ENCODE measurements at places on chromosomes 7 and 10.

GRCh38 chr10:76311752-76312636 is 880.6 kb downstream of the LRMDA start:
- no peak for DNase-seq

DNA sequence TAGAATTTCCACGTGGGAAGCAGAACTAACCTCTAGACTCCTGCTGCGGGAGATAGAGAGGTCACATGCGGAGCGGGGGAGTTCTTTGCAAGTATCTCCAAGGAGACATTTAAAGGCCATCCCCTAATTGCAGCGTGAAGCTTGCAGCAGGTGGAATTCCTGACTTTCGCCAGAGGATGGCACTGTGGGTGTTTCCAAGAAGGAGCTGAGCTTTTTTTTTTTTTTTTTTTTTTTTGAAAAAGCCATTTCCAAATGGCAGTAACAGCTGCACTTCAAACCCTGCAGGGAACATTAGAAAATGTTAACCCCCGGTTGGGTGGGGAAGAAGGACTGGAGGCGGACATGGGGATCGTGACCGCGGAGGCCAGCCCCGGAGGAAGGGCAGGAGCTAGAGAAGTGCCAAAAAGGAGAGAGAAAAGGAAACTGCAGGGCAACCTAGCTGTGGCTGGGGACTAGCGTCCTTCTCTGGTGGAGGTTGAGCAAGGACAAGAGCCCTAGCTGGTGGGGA is 487.7 kb downstream of the TYW1 start:
- peak; percentile 42 for DNase-seq

- DNase-seq: no peak
These were observed 113.2 kb downstream of the MICALL2 start for GRCh38 chr7:1345796-1346755.

- no peak for DNase-seq
These were observed 452 bp downstream of the SEMA3C start for GRCh38 chr7:80918399-80918798.

GRCh38 chr10:132532749-132533560 is 4.6 kb upstream of the INPP5A start:
- DNase-seq: no peak

DNA sequence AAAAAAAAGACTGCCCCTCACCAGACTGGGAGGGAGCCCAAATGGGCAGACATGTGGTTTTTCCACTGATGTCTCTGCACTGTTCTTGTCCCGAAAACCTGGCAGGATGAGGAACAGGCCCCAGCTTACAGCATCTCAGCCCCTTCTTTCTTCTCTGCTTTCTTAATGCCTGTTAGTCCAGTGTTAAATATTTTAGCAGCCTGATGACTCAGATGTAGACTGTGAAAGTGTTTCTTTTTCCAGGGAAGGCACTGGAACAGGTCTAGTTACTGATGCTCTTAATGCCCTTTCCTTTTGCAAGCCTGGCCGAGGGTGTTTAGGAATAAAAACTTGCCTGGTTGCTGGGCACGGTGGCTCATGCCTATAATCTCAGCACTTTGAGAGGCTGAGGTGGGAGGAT is 107.7 kb downstream of the TACC2 start:
- DNase-seq: no peak

GRCh38 chr10:49662169-49662830 is 17.2 kb upstream of the C10orf53 start:
- no peak for DNase-seq

DNA sequence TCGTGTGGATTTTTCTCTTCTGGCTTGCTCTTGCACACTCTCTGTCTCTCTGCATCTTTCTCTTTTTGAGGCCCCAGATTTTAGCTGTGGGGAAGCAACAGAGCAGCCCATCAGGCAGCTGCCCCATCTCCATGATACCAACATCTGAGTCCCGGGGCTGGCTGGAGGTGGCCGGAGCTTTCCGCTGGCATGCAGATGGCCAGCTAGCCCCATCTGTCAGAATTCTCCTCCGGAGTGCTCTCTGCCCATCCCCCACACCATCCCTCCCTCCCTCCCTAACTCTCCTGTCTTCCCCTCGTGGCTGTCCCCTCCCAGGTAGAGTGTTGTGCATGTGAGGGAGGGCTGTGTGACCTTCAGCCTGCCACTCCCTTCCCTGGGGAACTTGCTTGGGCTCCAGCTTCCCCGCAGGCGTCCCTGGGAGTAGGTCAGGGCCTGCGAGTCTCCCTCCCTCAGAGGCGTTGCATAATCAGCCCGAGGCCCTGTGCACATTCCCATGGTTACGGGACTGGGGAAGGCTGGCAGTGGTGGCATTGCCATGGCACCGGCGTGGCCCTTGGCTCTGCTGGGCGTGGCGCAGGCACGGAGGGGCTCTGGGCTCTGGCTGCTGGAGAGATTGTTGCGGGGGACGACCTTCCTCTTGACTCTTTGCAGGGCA is 24.7 kb downstream of the GHRHR start:
- peak; percentile 73 for DNase-seq

- no peak for DNase-seq
These were observed 17.6 kb downstream of the MINDY3 start for GRCh38 chr10:15842556-15843169.

GRCh38 chr7:56026538-56026937 is 24.7 kb downstream of the PSPH start:
- no peak for DNase-seq

- no peak for DNase-seq
These were observed 13.0 kb downstream of the AKAP9 start for GRCh38 chr7:91953618-91954017.

- DNase-seq: no peak
These were observed 167.5 kb downstream of the ARHGAP12 start for GRCh38 chr10:31761156-31761555.

DNA sequence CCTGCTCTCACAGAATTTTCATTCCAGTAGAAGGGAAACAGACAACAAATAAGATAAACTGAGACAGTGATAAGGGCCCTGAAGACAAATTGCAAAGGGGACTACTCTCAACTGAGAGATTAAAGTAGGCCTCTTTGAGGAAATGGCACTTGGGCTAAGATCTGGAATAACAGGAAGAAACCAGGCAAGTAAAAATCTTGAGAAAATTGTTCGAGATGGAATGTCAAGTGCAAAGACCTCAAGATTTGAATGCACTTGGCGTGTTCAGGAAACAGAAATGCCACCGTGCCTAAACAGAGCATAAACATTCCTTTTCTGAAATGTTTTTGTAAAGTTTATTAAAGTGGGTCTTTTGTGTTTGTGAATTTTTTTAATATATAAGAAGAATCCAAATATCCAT is 10.7 kb downstream of the ARMH3 start:
- DNase-seq: no peak

GRCh38 chr10:129704786-129705525 is 237.9 kb downstream of the MGMT start:
- no peak for DNase-seq

GRCh38 chr7:26417911-26418413 is 126.3 kb downstream of the SNX10 start:
- DNase-seq: no peak

DNA sequence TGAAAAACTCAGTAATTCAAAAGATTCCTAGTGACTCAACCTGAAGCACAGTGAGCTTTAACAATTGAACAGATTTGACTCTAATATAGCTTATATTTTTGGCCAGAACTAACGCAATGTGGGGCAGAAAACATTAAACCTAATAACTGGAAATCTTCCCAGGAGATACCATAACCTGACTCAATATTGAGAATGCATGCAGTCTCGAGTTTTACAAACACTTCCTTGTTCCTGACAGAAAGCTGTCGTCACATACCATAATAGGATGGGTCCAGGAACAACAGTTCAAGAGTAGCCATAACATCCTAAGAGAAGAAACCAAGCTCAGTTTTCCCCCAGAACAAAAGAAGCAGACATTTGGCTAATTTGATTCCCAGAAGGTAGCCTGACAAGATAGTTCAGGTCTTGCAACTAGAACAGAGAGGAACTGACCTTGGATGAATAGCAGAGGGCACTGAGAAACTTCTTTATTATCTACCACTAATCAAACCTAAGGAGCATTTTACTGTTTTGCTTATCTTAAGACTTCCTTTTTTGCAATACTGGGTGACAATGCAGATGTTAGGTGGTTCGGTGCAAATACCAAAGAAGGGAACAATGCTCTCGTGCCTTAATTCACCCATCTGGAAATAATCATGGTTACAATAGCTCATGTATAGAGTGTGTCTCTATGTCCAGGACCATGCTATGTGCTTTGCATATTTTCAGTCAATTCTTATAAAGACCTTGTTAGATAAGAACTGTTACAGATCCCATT is 38.6 kb upstream of the ACSL5 start:
- no peak for DNase-seq

GRCh38 chr7:30348083-30348560 is 63.7 kb downstream of the ZNRF2 start:
- DNase-seq: no peak

- DNase-seq: peak; percentile 35
These were observed 63.9 kb downstream of the FOXL3 start for GRCh38 chr7:353746-354325.

GRCh38 chr10:86538547-86538946 is 17.0 kb upstream of the WAPL start:
- no peak for DNase-seq

DNA sequence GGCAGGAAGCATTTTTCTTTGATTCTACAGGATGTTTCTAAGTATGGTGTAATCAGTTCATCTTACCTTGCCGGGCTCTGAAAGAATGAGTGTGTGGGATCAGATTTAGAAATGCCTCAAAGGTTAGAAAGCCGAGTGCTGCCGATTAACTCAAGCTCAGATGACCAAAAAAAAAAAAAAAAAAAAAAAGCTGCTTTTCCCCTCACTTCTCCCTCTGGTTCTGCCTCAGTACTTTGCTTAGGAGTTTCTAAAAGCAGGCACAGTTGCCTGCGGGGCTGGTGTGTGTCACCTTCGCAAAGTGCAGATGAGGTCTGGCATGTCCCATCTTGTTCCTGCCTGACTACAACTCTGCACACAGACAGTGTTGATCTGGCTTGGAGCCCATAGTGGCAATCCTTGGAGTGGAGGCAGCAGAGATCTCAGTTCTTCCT is 47.0 kb downstream of the KIAA1217 start:
- DNase-seq: no peak

DNA sequence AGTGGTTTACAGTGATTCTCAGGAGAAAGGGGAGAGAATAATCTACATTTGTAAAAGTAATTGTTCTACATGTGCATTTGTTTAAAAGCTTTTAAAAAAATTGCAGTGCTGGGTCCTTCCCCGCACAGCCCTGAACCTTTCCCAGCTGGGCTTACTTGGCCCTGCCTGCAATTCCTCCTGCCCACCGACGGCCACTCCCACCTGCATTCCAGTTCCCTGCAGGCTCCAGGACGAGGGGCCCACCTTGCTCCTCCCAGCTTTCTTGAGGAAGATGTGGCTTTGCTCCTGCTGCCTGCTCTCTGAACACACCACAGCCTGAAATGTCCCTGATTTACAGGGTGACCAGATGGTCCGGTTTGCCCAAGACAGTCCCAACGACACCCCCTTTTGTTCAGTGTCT is 222.7 kb downstream of the PRPF18 start:
- no peak for DNase-seq

DNA sequence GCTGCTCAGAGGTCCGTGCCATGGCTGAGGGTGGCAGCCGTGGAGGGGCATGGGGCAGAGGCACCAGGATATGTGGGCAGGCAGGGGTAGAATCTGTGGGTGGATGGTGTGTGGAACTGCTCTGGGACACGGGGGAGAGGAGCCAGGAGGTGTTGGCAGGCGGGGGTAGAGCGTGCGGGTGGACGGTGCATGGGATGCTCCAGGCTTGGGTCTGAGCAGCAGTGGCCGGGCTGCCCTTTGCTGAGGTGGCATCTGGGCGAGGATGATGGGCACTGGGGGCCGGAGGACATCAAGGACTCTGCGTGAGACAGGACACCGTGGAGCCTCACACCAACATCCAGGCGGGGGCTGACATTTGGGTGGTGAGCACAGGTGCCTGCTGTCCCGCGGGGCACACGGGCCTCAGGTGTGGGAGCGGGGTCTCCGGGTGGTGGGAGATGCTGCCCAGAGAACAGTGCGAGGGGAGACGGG is 46.2 kb downstream of the JAKMIP3 start:
- DNase-seq: no peak

GRCh38 chr10:52658112-52658511 is 114.5 kb downstream of the MBL2 start:
- DNase-seq: no peak

DNA sequence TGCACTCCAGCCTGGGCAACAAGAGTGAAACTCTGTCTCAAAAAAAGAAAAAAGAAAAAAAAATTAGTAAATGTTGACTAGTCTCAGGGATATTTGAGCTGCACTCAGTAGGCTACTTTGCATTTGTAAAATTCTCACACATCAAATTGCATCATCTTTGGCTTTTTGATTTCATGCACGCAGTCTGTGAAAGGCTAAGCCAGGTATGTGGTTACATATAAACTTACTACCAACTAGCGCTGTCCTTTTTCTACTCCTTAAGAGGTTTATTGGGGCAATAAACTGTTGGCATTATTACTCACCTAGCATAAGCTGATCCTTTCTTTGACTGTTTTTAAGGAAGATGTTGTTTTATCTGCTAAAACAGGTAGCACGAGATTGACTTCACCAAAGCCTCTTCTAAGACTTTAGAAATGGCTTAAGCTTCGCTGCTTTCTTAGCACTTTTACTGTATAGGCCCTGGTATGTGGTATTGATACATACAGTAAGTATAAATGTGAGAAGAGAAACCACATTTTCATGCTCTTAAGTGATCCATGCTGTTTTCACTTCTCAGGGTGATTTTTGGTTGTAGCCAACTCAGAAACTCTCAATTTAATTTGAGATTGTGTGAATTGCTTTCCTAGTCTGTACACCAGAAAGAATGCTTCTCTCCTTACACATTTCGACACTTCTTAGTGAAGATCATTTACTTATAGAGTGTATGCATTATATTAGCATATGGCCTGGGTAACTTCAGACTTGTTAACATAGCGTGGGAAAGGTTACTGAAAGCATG is 323.9 kb downstream of the AUTS2 start:
- no peak for DNase-seq

- no peak for DNase-seq
These were observed 752.3 kb downstream of the SUGCT start for GRCh38 chr7:40887099-40887498.

DNA sequence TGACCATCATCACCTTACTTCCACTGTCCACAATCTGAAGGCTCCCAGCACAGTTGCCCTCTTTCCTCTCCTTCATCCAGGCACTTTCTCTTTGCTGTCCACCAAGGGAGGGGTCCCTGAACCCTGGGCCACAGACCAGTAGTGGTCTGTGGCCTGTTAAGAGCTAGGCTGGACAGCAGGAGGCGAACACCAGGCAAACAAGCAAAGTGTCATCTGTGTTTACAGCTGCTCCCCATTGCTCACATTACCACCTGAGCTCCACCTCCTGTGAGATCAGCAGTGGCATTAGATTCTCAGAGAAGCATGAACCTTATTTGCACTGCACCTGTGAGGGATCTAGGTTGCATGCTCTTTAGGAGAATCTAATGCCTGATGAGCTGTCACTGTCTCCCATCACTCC is 27.7 kb downstream of the FZD1 start:
- DNase-seq: no peak
